ENCODE measurements at places on chromosomes 4 and X. TPM values are rescaled to one million over a fixed set of nuclear protein-coding genes. Genes with fewer than 3 reads are reported as not detected.

Gene CETN2
- 39.2 TPM for total RNA-seq

Gene GUCY1A1
- total RNA-seq, result 0.11 TPM

Gene LIMCH1
- total RNA-seq, result 1.4 TPM

Gene RCHY1
- 25.7 TPM for total RNA-seq

Gene KDR
- total RNA-seq, result 0.75 TPM

Gene AFAP1
- total RNA-seq, result 20.1 TPM

Gene LDB2
- 38.7 TPM for total RNA-seq

Gene SLITRK4
- 0.50 TPM for total RNA-seq

Gene FUNDC2
- 35.3 TPM for total RNA-seq

Gene SLC4A4
- 2.0 TPM for total RNA-seq

Gene PAGE2B
- total RNA-seq, result not detected

Gene GATA1
- total RNA-seq, result not detected

Data from uterine smooth muscle cell (primary cell).